ENCODE measurements at places on chromosomes 5 and 9. TPM values are rescaled to one million over a fixed set of nuclear protein-coding genes. Genes with fewer than 3 reads are reported as not detected.

DNA sequence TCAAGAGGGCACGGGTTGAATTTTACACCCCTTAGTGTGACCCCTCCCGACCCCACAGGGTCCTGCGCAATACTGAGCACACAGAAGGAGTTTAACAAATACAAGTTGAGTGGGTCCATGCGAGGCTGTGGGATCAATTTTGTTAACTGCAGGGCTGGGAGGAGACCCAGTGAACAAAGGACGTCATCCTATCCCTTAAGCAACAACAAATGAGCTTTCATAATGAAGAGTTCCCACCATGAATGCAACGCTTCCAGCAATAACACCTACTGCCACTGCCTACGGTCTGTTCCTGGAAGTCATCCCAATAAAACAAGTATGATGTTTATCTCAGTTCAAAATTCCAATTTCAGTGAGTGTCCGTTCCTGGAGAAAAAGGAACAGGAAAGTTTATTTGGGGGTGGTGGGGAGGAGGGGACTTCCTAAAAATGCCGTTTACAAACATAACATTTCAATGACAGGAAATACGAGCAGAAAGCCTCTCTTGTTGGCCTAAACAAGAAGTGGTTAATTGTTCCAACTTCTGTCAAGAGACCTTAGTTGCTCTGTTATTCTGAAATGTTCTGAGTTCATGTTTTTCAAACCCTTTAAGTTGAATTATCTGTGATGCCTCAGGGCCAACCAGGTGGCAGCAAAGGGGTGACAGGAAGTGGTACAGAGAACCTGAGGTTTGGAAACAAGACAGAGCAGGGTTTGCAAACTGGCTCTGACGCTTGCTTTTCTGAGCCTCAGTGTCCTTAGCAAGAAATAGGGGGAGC is 65.8 kb upstream of the PLPP6 start:
- no peak for DNase-seq

GRCh38 chr9:4305065-4305985 is 5.5 kb upstream of the GLIS3 start:
- no peak for DNase-seq

GRCh38 chr5:152990649-152991048 is 499.8 kb upstream of the GRIA1 start:
- no peak for DNase-seq

DNA sequence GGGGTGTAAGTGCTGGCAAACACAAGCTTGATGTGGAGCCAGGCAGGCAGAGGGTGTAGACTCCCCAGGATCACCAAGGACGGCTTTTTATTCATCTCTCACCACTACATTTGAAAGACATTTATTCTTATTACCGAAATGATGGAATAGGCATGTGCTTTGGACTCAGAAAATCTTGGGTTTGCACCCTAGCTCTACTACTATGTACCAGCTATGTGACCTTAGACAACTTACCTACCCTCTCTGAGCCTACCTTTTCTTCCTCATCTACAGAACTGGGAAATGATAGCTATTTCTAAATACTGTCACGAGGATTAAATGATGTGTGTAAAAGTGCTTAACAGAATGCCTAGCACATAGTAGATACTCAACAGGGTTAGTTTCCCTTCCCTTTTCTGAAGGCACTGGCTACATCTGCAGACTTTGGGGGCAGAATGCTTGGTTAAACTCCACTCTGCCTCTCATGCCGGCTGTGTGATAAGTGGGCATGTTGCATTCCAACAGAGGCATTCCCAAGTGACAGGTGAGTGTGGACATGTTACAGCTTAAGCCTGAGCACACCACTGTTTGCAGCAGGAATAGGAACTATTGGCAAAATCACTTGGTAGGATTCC is 94.8 kb downstream of the SLC1A3 start:
- no peak for DNase-seq

DNA sequence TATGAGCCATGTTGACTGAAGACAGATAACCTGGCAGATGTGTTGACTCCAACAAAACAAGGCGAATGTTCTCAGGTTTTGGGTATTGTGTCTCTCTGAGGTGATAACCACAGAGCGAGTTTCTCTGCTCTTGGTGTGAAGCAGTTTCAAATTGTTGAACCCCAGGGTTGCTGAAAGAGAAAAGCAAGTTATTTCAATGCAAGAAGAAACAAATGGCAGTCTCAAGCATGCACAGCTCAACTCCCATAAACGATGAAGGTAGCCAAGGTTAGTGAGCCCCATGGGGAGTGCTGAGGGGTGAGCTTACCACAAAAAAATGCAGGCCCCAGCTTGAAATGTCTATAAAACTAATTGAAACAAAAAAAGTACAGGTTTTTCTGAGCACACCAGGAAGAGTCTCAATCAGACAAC is 220.8 kb upstream of the DAPK1 start:
- DNase-seq, result peak; percentile 87

DNA sequence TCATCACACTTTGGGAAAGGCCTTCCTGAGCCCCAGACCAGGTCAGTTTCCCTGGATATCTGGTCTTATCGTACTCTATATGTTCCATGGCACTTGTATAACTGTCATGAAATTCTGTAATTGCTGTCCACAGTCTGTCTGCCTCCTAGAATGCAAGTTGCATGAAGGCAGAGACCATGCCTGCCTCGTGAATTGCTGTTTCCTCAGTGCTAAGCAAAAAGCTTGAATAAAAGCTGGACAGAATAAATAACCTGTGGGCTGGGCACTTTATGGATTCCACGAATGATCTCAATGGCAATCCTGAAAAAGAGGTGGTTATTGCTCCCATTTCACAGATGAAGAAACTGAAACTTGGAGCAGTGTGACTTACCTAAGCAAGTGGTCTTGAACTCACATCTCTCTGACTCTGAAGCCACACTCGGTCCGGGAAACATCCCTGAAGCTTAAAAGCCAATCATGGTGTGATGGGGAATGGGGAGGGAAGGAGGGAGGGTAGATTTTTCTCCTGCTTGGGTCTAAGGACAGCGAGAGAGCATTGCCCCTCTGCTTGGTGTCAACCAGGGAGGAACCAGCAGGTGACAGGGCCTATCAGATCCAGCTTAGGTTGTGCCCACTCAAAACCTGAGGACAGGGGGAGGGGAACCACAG is 13.2 kb upstream of the LHX2 start:
- no peak for DNase-seq

DNA sequence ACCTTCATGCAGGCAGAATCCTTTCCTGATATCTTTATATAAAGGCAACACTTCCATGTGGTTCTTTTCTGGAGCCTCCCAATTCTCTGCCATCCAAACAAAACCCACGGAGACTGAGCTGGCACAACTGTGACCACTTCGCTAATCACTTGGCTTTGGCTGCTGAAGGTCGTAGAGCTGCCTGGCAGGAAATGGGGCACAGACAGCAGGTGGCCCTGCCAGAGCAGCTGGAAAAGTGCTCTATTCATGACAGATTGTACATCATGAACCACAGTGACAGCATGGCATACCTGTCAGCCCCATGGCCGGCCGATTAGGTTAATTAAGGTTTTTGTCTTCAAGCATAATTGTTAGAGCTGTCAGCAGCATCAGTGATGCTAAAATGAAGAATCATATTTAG is 141.9 kb upstream of the ANKRD55 start:
- peak; percentile 12 for DNase-seq

GRCh38 chr9:71136696-71137095 is 15.3 kb upstream of the TRPM3 start:
- DNase-seq, result no peak

- DNase-seq, result peak; percentile 0
These were observed 315.6 kb downstream of the MTRR start for GRCh38 chr5:8184455-8185063.

DNA sequence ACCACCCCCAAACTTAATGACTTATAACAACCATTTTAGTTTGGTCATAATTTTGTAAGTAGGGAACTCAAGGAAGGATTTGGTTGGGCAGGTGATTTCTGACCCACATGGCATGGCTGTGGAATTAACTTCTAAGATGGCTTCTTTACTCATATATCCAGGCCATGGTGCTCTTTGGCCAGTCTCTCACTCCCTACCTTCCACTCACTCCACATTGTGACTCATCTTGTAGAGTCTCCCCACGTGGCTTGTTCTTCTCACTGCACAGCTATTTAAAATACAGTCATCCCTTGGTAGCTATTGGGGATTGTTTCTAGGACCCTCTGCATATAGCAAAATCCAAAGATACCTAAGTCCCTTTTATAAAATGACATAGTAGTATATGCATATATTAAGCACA is 76.6 kb upstream of the MAST4 start:
- DNase-seq, result no peak

- DNase-seq, result peak; percentile 56
These were observed 20.0 kb downstream of the MORN5 start for GRCh38 chr9:122179690-122180074.

DNA sequence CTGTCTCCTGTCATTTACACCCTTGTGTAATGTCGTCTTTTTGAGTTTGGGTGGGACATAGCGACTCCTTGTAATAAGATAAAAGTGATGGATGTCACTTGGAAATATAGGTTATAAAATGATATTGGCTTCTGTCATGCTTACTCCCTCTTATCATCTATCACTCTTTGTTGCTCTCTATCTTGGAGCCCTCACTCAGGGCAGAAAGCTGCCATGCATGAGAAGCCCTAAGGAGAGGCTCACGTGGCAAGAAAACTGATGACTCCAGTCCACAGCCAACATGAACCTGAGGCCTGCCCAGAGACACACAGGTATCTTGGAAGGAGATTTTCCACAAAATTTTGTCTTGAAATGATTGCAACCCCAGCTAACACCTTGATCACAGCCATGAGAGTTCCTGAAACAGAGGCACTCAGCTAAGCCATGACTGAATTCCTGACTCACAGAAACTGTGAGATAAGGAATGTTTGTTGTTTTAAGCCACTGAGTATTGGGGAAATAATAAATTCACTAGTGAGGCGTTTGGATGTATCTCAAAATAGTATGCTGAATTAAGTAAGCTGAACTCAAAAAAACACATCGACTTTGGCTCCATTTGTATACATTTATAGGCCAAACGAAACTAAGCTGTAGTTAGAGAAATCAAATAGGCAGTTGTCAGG is 216.7 kb downstream of the CDH18 start:
- no peak for DNase-seq

DNA sequence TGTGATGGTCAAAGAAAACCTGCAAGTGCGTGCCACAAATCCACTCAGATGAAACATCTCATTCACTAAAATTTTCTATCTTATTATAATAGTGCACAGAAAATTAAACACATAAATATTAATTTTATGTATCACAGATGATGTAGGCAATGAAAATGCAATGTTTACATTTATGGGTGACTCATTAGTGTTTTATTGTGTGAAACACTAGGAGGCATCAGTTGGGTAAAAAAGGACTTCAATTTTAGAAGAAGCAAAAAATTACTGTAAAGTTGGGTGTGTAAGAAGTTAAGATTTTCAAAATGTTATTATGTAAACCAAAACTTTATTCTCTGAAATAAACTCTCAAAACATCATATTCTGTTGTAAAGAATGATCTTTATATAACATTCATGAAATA is 4.0 kb downstream of the MEF2C start:
- no peak for DNase-seq

- no peak for DNase-seq
These were observed 417.0 kb upstream of the MEF2C start for GRCh38 chr5:89299998-89300397.

GRCh38 chr5:27947088-27947487 is 908.7 kb upstream of the CDH9 start:
- peak; percentile 15 for DNase-seq

GRCh38 chr5:65986796-65987195 is 60.4 kb downstream of the ERBIN start:
- DNase-seq, result no peak

GRCh38 chr5:2901511-2901910 is 150.0 kb upstream of the IRX2 start:
- no peak for DNase-seq

DNA sequence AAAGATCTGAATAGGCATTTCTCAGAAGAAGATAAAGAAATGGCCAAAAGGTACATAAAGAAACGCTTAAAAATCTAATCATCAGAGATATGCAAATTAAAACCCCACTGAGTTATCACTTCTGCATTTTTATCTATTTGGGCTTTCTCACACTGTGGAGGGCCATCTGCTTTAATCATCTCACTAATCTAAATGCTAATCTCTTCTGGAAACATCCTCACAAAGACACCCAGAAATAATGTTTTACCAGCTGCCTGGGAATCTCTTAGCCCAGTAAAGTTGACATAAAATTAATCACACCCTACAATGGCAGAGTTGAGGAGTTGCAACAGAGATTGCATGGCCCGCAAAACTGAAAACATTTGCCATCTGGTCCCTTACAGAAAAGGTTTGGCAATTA is 407.9 kb upstream of the CYLC2 start:
- DNase-seq, result no peak

FAM120AOS gene
- total RNA-seq, result 40.4 TPM

SAXO1 gene
- 0.06 TPM for total RNA-seq

GLRA1 gene
- total RNA-seq, result not detected

GALT gene
- total RNA-seq, result 29.6 TPM

BRINP1 gene
- 0.23 TPM for total RNA-seq

ZDHHC12 gene
- total RNA-seq, result 64.6 TPM

PCDHGB5 gene
- 2.1 TPM for total RNA-seq

PLGRKT gene
- 32.4 TPM for total RNA-seq

DNAJA1 gene
- total RNA-seq, result 179 TPM

C9 gene
- total RNA-seq, result not detected

TERT gene
- 177 TPM for total RNA-seq

OSMR gene
- 20.2 TPM for total RNA-seq

CCDC183 gene
- 1.4 TPM for total RNA-seq

SHOC1 gene
- not detected for total RNA-seq

SLC1A1 gene
- total RNA-seq, result 3.7 TPM

SPINK7 gene
- total RNA-seq, result not detected

CREB3 gene
- total RNA-seq, result 87.9 TPM

Measured in LHCN-M2 (cell line).